Stimulated activated CD8-positive, alpha-beta memory T cell treated with anti-CD3 and anti-CD28 coated beads, Interleukin-15, amount 100 ng/mL, for 24 hours (primary cell): ENCODE measurements at places on chromosomes 11 and 22.

DNA sequence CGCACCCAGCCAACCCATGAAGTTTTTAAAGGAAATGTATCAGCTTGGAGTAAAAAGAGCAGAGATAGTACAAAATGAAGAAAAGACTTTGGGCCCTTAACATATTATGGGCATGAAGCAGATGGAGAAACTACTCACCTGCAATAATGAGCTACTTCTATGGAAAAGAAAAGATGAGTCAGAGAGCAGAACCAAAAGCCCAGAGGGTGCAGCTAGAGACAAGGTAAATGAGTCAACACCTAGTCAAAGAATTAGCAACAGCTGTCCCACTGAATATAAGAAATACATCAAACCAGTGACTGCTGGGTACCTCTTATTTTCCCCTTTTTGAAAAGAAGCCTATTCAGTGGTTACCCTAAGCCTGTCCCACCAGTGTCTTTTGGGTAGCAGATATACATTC, 61.8 kb downstream of the RPL27A start:
- DNase-seq, result no peak

DNA sequence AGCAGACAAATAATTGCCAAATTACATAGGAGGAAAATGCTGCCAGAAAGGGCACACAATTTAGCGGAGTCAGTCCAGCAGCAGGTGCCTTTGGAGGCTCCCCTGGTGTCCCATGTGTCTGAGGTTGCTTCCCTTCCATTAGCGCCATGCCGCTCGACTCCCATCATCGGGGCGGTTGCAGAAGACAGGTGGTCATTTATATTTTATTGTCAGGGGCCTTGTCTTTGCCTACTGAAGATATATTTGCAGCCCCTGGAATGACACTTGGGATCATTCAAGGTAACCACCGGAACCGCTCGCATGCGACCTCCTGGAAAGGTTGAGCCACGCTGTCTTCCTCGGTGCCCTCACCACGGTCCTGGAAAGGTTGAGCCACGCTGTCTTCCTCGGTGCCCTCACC, 298.3 kb downstream of the TBC1D22A start:
- DNase-seq, result no peak

GRCh38 chr11:46896719-46897406, 21.5 kb downstream of the LRP4 start:
- no peak for DNase-seq

DNA sequence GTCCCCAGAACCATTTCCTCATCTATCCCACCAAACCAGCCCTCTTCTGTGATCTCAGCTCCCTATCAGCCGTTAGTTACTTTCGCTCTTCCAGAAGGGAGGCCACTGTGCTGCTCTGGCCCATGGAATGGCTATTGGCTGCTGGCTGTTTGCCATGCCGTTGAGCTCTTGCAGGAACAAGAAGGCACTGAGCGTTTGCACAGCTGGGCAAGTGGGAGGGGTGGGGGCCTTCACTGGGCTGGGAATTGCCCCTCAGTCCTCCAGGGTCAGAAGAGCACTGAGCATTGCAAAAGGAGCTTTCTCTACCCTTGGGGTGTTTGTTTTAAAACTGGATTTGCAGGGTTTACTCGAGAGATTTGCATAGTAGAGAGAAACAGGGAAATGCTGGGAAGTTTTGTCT, 129.0 kb upstream of the PARVA start:
- no peak for DNase-seq

GRCh38 chr22:39728236-39728860, 157.8 kb downstream of the CACNA1I start:
- DNase-seq, result no peak

GRCh38 chr22:39723899-39724351, 153.4 kb downstream of the CACNA1I start:
- DNase-seq, result no peak

DNA sequence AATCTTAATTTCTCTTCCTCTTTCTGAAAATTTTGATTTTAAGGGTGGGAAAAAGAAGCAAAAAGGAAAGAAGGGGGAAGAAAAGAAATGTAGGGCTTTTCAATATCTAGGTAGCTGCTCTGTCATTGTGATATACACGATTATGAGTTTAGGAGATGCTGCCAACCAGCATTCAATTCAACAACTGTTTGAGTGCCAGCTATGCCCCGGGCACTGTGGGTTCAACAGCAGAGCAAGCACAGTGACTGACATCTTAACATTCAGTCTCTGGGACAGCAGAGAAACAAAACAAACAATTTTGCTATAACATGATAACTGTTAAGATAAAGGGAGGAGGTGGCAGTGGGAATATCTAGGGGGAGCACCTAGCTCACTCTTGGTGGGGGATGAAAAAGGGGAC, 91.6 kb downstream of the DBX1 start:
- DNase-seq, result no peak

- DNase-seq, result no peak
Measured at GRCh38 chr11:61609000-61609979, 28.4 kb upstream of the SYT7 start.
